ENCODE measurements at places on chromosomes 6 and 20.

DNA sequence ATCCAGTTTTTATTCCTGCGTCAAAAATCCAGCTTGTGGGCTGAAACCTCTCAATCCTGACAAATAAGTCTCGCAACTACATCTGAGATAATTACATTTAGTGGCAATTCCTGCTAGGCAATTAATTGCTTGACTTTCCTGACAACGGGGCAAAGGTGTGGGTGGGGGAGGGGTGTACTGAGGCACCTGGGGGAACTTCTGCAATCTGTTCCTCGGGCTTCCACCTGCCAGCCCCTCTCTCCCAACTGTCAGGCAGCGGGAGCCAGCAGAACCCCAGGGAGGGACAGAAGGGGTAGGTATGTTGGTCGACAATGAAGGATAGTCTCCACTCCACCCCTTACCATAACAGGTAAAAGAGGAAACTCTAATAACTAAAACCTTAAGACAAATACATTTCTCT, 6.8 kb downstream of the C6orf52 start:
- DNase-seq: no peak

DNA sequence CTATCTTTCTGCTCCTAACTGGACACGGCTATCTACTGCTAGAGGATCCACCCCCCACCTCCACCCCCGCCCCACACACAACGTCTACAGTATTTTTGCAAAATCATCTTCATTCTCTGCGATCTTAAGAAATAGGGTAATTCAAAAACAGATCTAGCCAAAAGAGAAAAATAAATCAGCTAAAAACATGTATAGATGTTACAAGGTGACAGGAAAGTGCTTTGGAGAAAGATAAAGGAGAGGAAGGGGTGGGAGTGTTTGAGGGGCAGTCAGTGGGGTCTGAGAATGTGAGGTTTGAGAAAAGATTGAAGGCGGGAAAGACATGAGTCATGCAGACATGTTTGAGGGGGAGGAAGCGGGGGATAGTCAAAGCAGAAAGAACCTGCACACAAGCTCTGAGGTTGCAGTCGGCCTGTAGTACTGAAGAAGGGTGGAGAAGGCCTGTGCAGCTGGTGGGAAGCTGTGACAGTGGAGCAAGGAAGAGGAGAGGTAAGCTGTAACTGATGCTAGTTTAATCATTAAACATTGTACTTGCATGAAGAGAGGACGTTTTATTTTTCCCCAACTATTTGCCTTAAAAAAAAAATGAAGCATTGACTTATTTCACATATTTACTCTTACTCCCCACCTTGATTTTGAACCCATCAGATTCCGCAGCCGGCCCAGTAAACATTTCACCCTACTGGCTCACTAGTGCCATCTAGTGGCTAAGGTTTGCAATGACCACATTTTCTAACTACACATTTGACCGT, 332.6 kb downstream of the ADGRB3 start:
- DNase-seq: peak; percentile 64

DNA sequence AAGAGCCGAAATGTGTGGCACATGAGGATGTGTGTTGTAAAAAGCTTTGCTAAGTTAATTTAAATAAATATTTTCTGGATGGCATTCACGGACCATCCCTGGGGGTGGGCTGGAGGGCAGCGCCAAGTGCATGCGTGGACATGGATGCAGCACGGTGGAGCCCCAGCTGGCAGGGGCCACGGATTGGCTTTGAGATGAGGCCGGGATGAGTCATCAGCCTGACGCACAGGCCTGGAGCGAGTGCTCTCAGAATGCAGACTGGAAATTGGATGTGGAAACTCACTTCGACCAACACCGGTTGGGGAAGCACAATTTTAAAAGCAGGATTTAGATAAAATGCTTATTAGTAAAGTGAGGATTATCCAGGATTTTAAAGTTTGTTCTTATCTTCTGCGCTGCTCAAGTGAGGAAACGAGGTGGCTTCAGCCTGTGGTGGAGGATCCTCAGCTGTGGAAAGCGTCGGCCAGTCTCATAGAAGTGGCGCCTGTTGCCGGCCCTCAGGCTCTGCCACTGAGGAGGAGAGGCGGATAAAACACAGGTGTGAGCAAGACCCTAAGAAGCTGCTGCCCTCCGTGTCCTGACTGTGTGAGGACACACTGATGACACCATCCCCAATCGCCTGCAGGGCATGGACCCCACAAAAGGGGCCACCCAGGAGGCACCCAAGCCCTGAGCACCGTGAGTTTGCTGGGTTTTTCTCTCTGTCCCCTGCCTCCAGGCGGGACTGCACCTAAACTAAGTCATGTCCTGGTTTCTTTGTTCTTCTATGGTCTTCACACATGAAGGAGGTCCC, 279.7 kb downstream of the CDH4 start:
- peak; percentile 89 for DNase-seq

GRCh38 chr20:61114493-61115175, 137.4 kb upstream of the CDH4 start:
- DNase-seq: no peak

- DNase-seq: peak; percentile 42
Observed at GRCh38 chr6:25302677-25303128, 23.5 kb downstream of the CARMIL1 start.

DNA sequence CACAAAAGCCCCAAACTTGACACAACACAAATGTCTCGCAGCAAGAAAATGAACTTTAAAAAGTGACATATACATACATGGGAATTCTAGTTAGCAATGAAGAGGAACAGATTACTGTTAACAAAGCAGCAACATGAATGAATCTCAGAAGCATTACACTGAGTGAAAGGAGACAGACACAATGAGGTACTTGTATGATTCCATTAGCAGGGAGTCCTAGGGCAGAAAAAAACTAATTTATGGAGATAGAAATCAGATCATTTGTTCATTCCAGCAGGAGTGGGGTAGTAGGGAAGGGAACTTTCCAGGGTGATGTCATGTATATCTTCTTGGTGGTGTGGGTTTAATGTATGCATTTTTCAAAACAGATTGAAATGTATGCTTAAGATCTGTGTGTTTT, 524.4 kb downstream of the KIF16B start:
- no peak for DNase-seq

- DNase-seq: no peak
Observed at GRCh38 chr20:61316346-61316745, 64.3 kb downstream of the CDH4 start.

DNA sequence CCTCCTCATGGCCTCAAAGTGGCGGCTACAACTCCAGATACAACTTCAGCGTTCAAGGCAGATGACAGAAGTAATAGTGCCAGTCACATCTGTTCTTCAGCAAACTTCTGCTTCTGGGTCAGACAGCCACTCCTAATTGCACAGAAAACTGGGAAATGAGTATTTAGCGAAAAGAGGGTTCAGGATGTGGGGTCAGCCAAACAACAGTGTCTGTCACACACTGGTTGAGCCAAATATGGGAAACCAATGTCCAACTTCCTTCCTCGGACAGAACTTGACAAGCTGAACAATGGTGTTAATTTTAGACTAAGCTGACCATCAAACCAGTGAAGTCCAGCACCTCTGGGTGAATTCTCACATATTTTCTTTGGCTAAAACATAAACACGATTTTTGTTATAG, 22.1 kb downstream of the NUDT3 start:
- no peak for DNase-seq

Data from ELR (cell line).